Activated naive CD8-positive, alpha-beta T cell treated with anti-CD3 and anti-CD28 coated beads for 36 hours (primary cell): ENCODE measurements at places on chromosomes 7 and 10. TPM values are rescaled to one million over a fixed set of nuclear protein-coding genes. Genes with fewer than 3 reads are reported as not detected.

The PCLO gene
- not detected for total RNA-seq

The OR2A12 gene
- total RNA-seq, result not detected

The ATOH7 gene
- total RNA-seq, result not detected

The NPC1L1 gene
- total RNA-seq, result not detected

The FAM237B gene
- total RNA-seq, result not detected
